ENCODE measurements at places on chromosomes 6 and 20.
A peak's percentile ranks its signal among the peaks of the same experiment; 100 is the strongest.

GRCh38 chr6:37611516-37611915, 86.2 kb downstream of the MDGA1 start:
- no peak for DNase-seq

GRCh38 chr6:36622901-36623546, 28.9 kb downstream of the SRSF3 start:
- DNase-seq = no peak

DNA sequence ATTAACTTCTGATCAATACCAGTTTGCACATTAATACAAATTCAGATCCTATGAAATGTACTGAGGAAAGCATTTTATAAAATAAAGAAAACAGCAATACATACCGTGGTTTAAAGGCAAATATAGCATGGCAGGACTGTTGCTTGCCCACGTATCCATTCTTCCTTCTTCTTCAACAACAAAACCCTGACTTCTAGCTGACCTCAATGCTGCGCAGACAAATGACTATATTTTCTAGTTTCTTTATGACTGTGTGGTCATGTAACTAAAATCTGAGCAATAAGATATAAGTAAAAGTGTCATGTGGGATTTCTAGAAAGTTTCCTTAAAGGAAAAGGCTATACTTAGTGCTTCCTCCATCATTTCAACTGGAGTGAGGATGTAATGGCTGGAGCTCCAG, 85.0 kb downstream of the CDC40 start:
- no peak for DNase-seq

- no peak for DNase-seq
Observed at GRCh38 chr6:119830494-119831295, 481.1 kb upstream of the MAN1A1 start.

- no peak for DNase-seq
Observed at GRCh38 chr6:465531-466348, 74.2 kb downstream of the IRF4 start.

DNA sequence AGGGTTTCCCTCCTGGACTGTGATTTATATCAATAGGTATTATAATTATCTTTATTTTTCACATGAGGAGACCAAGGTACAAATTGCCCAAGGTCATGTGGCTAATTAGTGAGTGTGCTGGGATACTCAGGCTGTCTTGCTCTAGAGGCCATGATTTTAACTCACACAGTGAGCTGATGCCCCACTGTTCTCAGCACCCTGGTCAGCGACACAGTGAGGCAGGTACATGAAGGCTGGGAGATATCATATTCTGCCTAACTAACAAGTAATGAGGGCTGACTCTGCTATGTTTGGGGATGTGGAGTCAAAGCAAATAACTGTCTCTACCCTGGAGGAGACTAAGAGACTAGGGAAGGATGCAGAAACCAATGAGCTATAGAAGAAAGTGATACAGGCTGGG, 501.1 kb downstream of the PTPRT start:
- no peak for DNase-seq

DNA sequence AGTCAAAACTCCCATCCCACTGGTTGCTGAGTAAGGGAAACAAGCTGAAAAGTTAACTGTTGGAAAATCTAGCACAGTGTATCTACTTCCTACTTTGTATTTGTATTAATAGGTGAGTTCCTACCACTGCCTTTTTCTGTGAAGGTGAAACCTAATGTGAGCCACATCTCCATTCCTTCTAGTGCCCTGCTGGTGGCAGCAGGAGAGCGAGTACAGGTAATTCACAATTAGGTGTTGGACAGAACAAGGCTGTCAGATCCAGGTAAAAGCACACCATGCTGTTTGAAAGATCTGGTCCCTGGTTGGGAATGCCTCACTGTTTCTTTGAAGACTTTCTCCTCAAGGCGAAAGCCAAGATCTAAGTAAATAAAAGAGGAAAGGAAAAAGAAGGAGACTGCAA, 528.4 kb downstream of the PKHD1 start:
- DNase-seq = no peak

- DNase-seq = no peak
Observed at GRCh38 chr6:40037271-40037670, 103.0 kb upstream of the MOCS1 start.

- no peak for DNase-seq
Observed at GRCh38 chr6:2715737-2716136, 35.0 kb downstream of the MYLK4 start.

GRCh38 chr6:28134716-28135115, 7.0 kb upstream of the ZKSCAN8 start:
- DNase-seq = no peak

GRCh38 chr20:62103508-62104233, 18.6 kb upstream of the LSM14B start:
- no peak for DNase-seq

GRCh38 chr6:169589293-169589692, 112.5 kb downstream of the WDR27 start:
- no peak for DNase-seq

DNA sequence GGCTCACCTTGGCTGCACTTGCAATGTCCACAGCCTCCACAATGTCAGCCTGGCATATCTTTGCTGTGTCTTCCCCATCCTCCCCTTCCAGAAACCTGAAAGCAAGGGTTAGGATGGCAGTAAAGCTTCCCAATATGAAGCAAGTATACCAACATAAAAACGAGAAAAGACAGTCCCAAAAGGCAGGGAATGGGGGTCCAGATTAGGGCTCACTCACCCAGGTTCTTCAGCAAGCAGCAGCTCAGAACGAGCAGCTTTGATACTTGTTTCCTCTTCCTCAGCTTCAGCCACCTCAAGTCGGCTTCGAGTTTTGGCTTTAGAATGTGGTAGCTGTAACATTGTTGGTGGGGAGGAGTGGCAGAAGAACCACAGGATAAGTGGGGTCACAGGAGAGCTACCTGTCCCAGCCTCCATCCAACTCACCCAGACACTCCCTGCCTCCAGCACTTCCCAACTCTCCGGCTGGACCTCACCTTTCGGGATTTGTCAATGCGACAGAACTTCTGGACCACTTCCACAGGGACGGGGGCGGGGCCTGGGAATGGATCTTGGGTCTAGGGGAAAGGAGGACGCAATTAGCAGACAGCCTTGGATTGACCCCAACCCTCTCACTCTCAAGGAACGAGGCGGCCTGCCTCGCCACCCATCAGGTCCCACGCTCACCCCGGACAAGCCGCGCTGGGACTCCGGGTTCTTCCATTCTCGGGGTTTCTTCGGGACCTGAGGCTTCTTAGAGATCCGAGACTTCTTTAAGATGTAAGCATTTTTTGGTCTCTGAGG, 708 bp downstream of the WDR46 start:
- DNase-seq = no peak

GRCh38 chr6:15621203-15622044, 41.4 kb downstream of the DTNBP1 start:
- DNase-seq = no peak

- no peak for DNase-seq
Observed at GRCh38 chr6:30759575-30760239, 15.4 kb upstream of the IER3 start.

DNA sequence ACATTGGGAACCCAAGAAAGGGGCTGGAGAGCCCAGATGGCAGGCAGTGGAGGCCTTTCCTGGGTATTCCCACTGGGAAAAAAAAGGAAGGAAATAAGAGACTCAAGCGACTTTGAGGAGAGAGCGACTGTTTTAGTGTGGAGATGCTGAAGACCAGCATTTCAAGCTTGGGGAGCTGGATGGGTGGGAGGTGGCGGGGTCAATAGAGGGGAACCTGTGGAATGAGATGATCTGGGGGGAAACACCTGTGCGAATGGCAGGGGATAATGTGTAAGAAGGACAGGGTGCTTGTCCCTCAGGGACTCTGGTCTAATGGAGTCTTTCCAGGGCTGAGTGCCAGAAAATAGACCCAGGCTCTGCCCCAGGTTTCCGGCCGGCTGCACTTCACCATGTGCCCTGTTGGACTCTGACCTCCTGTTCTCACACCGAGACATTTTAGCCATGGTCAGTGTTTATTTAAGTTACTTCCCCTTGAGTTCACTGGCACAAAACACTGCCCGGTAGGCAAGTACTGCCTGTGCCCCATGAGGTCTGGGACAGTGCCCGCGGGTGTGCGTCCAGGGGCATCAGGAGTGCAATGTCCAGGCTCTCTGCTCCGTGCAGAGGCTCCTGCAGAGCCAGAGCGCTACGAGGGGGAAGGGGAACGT, 50.4 kb upstream of the NKX2-2 start:
- DNase-seq = no peak

DNA sequence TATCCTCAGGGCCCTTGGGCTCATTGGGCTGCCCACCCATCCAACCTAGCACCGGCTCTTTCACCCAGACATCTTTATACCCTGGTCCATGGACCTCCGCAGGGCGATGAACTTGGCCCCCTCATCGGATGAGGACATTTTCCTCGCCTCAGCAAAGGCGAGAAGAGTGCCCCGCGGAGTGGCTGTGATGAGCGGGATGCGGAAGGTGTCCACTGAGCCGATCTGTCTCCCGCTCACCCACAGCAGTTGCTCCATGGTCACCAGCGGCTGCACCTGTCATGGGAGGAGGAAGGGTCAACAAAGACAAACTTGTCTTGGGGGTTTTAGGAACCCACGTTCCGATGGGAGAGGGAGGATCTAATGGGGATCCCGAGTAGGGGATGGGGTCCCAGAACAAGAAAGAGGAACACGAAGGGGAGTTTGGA, 690 bp downstream of the NEU1 start:
- no peak for DNase-seq

DNA sequence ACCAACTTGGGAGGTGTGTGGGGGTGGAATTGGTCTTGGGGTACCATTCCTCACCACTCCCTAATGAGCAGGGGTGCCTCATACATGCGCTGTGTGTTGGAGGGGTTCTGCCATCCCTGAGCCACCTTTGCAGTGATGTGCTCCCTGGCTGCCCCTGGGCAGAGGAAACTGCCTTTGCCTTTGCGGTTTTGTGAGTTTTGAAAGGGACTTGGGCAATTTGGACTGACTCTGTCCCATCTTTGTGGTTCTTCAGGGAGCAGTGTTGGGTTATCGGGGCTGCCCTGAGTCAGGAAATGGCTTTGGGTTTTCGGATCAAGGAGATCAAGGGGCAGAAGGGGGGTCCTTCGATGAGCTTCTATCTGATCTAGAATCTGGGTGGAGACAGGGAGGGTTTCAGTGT, 3.9 kb upstream of the PHACTR3 start:
- no peak for DNase-seq

DNA sequence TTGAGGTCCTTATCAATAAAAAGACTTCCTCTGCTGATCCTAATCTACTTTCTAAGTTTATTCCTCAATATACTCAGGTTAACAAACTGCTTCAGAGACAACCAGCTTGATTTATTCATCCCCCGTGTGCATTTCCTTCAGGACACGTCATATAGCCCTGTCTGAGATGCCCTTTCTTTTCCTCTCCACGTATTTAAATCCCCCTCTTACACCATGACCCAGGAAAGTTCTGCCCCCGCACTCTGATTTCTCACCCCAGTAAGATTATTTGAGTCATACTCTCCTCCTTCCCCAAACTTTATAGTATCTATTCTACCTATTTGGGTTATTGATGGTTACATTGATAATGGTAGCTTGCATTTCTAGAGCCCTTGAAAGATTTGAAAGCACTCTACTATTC, 9.8 kb upstream of the CGA start:
- DNase-seq = no peak

DNA sequence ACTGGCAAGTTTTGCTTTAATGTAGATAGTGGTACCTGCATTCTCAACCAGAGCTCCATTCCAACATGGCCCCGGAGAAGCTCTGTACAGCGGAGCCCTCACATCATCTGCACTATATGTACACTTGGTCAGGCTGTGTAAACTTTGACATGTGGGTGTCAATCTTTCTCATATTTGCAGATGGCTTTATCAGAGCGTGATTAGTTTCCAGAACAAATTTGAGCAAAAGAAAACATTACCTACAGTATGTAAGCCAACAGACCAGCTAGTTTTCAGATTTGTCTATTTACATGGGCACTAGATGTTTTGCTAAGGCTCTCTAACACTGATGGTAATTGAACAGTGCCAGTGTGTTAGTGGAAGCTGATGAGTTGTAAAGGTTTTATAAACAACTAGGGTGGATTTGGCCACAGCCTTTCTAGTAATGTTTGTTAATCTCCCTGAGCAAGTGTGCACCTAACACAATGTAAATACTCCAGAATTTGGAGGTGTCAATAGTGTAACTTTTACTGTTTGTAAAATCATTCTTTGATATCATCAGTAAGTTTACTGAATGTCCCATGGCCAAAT, 131.8 kb downstream of the FOXA2 start:
- DNase-seq = no peak

- DNase-seq = no peak
Observed at GRCh38 chr6:141498977-141499376, 633.7 kb upstream of the GJE1 start.

DNA sequence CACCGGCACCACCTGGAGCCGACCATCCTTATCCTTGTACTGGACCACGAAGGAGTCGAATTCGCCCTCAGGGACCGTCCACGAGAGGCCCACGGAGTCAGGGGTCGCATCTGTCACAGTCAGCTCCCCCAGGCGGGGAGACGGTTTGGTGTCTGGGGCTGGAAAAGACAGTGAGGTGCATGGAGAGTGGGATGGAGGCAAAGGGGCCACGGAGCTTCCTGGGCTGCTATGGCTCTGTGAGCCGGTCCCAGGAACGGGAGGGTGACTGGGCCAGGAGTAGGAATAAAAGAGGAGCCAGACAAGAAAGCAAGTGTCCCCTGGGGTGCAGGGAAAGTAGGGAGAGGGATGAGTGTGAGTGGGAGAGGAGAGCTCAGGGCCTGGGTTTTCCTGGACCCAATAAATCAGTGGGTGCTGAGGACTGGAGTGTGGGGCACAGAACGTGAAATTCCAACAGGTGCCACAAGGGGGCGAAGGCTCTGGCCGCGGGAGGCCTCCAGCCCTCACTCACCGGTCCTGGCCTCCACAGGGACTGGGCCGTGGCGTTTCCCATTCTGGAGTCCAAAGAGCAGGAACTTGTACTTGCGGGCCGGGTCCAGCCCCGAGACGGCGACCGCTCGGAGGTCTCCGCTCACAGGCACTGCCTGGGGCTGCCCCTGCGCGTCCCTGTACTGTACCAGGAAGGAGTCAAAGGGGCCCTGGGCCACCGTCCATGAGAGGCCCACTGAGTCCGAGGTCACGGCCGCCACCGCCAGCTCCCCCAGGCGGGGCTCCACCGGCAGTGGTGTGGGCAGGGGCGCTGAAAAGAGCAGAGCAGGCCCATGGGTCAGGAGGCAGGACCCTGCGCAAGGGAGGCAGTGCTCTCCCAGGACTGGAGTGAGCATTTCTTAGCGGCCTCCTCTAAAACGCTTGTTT, 9.9 kb downstream of the CYP21A2 start:
- peak; percentile 22 for DNase-seq

GRCh38 chr20:35739294-35740163, 2.5 kb downstream of the RBM39 start:
- DNase-seq = no peak

- DNase-seq = peak; percentile 69
Observed at GRCh38 chr6:28597217-28597835, 71.6 kb downstream of the GPX5 start.

DNA sequence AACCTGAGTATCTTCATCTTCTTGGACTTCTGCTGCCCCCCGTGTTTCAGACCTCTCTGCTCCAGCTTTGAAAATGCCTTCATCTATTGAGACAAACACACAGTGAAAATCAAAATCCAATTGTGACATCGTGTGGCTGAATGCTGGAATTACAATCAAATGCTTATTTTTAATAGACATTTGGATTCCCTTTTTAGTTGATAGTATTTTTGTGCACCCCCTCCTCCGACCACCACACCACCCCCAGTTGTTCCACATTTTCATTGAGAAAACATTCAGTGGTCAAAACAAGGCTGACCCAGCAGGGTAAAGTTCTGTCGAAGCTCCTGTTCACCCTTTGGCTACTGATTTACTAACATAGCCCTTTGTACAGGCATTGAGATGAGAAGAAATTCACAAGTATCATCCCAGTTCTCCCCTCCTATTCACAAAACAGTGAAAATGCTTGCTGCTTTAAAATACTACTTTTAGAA, 79.0 kb downstream of the NRSN1 start:
- peak; percentile 61 for DNase-seq

GRCh38 chr6:137303441-137303840, 84.3 kb upstream of the IFNGR1 start:
- DNase-seq = no peak

Data from NCI-H2081 (cell line).